ENCODE measurements at places on chromosomes 11 and 22.

DNA sequence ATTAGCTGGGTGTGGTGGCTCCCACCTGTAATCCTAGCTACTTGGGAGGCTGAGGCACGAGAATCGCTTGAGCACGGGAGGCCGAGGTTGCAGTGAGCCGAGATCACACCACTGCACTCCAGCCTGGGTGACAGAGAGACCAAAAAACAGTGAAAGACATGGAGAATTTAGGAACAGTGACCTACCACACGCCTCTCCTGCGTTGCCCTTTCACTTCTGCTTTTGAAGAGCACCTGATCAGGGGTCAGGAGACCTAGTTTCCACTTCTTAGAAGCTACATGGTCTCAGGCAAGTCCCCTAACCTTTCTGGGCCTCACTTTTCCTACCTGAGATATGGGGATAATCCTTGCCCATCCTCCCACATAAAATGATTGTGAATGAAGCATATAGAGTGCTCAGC, 12.2 kb downstream of the SLC35C1 start:
- peak; percentile 73 for DNase-seq

- DNase-seq, result no peak
Measured at GRCh38 chr11:44308923-44309477, 939 bp downstream of the ALX4 start.

GRCh38 chr11:118659953-118660680, 19.3 kb downstream of the TREH start:
- DNase-seq, result no peak

DNA sequence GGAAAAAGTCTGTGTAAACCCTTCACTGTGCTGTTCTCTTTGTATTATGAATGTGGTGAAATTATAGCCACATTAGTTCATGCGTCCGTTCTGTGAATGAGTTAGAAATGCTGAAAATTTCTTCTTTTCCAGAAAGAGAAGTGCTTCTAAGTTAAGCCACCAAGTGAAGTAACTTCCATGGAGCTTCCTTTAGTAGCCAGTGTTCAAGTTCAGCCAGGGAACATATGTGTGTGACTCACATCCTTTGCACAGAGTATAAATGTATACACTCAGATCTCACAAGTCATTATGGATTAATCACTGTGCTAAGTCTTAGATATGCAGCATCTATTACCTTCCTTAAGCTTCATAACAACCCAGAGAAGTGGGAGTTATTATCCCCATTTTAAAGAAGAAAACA, 3.1 kb upstream of the MMP8 start:
- DNase-seq, result no peak

- no peak for DNase-seq
Measured at GRCh38 chr11:120880498-120881175, 143.3 kb upstream of the TBCEL start.

GRCh38 chr22:16967453-16968217, 40.4 kb downstream of the GAB4 start:
- no peak for DNase-seq

DNA sequence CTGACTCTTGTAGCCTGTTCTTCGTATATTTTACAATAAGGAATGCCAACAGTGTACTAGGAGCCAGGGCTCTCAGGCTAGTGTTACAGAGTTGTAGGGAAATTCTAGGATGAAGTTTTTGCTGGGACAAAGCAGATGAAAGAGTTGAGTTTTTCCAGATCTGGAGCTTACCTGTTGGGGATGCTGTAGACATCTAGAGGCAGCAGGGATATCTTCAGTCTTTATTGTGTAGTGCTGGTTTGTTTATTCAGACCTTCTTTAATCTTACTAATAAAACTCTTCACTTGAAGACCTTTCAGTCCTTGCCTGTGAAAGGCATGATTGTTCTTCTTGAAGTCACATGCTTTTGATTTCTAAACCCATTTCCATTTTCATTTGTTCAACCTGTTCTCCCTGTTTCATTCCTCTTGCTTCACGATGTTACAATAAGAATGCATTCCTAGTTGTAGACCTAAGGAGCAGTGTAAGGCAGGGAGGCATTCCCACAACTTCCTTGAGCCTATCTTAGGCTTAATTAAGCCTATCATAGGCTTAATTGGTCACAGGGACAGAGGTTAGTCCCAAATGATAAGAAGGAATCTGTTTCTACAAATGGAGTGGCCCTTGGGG, 7.9 kb upstream of the SLC37A2 start:
- no peak for DNase-seq

DNA sequence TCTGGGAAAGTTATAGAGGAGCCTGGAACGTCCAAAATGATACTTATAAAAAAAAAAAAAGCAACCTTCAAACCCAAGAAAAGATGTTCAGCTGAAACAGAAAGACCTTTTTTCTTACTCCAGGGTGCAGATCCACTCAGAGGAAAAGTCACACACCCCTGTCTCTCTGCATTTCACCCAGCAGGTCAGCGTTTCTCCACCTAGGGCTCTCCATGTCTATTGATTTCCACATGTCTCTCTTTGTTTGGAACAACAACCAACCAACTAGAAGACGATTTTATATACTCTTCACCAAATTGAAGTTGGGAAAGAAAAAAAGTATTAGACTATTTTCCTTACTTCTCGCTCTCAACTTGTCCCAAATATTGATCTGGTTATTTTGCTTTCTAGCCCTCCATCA, 42.2 kb upstream of the BLID start:
- no peak for DNase-seq

DNA sequence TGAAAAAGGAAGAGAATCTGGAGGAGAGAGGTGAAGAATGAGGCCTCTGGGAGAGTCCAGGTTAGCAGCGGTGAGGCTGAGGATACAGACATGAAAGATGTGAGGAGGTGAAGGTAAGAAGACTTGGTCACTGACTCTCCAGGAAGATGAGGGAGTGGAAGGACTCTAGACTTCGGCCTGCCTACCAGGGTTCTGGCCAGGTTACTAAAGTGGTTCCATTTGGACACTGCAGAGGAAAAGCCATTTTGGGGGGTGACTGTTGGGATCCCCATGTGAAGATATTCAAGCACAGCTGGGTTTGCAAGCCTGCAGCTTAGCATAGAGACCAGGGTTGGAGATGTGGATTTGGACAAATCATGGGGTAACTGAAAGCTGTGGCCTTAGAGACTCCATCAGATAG, 7.8 kb downstream of the DCHS1 start:
- DNase-seq, result no peak

DNA sequence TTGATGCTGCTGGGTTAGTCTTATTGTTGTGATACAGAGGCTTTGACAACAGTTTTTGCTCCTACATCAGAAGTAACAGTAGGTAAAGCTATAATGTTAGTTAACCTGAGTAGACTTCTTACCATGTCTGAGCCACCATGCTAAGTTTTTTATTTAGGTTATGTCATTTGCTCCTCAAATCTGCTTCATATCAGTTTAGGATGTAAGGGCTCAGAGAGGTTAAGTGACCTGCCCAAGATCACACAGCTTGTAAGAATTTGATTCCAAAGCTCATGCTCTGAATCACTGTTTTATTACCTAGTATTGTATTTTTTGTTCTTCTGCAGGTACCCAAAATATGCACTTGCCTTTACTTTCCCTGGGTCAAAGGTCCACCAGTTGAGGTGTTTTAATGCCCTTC, 161.7 kb downstream of the COMMD9 start:
- no peak for DNase-seq

DNA sequence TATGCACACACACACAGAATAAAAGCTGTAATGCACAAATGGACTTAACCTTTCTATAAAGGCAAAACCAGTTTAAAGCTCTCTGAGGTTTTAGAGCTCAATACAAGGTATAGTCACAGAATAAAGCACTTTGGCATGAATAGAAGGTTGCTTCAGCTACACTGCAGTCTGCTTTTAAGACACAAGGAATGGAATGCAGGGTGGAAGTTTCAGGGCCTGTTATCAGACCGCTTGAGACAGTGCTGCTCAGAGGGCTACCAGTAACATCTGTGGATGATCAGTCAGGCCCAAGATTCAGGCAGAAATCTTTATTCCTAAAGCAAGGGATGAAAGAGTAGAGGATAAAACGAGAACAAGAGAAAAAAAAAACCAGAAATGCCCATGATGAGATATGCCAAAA, 46.7 kb downstream of the CD44 start:
- no peak for DNase-seq

DNA sequence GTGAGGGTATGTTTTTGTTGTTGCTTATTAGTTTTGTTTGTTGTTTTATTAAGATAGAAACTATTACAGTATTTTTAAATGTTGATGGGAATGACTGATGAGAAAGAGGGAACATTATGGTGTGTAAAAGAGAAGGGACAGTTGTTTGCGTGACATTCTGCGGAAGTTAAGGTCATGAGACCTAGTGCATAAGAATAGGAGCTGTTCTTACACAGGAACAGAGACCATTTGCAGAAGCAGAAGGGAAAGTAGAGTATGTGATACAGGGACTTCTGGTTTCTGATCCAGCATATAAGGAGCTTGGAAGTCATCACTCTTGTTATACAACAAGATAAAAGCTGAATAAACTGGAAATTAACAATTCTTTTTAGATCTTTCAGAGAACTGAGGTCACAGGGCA, 299.2 kb upstream of the API5 start:
- no peak for DNase-seq

DNA sequence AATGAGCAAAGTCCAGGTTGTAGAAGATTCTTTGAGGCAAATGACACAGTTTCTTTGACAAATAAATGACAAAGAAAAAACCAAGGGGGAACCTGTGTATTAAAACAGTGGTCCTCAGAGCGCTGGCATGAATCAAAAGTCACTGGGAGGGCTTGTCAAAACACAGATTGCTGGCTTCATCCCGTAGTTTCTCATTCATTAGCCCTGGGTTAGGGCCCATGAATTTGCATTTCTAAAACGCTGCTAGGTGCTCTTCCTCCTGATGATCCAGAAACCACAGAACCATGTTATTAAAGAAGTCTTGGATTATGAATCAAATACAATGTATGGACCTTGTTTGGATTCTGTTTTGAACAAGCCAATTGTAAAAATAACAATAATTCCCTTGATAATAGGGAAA, 92.7 kb downstream of the YAP1 start:
- no peak for DNase-seq

- DNase-seq, result peak; percentile 13
Measured at GRCh38 chr11:86676533-86677154, 4.2 kb upstream of the ME3 start.

DNA sequence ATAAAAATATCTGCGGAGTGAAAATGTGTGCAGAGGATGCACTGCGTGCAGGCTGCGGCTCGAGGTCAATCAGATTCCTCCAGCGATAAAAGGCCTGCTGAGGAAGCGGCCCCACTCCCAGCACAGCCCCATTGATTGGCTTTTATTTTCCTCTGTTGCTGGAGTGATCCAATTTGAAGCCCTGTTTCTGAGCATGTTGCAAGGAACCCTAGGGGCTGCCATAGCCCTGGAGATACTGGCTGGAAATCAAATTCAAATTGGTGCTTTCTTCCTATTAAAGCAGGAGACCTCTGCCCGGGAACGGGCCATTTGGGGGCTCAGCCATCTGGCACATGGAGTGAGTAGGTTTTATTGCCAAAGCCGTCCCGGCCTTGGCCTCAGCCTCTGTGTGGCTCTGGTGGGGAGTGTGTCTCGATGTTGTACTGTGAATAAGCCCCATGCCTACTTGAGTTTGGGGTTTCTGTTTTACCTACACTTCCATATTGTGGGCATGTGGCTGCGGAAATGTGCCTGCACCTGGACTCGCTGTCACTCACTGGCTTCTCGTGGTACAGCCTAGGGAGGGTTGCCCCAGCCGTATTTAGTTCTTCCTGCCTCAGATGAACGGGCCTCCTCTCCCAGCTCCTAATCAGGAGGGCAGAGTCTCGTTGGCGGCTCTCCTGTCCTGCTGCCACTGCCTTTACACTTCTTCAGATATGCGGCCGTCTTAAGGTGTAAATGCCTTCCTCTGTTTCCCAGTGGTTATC, 25.6 kb downstream of the PARVB start:
- DNase-seq, result no peak

DNA sequence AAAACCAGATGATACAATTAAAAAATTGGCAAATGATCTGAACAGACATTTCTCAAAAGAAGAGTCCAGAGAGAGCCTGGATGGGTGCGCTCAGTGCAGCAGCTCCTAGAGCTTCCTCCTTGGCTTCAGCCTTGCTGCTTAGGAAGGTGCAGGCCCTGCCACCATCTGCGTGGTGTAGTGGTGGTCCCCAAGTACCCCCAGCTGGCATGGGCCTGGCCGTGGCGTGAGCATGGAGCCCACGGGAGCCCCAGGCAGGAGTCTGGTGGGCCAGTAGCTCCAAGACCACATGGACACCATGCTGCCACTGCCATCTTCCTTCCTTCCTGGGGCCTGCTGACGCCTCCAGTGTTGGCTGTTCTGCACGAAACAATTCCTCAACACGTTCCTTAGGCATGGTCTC, 20.5 kb downstream of the THY1 start:
- no peak for DNase-seq

DNA sequence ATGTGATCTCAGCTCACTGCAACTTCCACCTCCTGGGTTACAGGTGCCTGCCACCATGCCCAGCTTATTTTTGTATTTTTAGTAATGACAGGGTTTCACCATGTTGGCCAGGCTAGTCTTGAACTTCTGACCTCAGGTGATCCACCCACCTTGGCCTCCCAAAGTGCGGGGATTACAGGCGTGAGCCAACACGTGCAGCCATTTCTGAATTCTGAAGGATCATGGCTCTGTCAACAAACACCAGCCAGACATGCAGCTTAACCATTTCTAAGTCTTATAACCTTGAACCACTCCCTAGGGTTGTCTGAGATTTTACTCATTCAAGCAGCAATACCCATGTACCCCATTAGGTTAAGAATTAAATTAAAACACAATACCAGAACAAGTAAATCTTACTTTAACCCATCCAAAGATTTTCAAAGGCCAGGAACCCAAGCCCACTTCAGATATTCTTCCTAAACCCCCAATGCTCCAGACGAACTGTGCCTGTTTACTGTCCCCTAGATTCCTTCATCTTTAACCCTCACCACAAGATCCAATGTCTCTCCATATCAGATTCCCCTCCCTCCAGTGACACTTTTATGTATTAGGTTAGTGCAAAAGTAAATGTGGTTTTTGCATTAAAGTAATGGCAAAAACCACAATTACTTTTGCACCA, 4.0 kb downstream of the RPS13 start:
- DNase-seq, result no peak

- DNase-seq, result peak; percentile 20
Measured at GRCh38 chr11:75966537-75967287, 151.7 kb downstream of the UVRAG start.

- no peak for DNase-seq
Measured at GRCh38 chr11:109424901-109425300, 2.9 kb downstream of the C11orf87 start.

DNA sequence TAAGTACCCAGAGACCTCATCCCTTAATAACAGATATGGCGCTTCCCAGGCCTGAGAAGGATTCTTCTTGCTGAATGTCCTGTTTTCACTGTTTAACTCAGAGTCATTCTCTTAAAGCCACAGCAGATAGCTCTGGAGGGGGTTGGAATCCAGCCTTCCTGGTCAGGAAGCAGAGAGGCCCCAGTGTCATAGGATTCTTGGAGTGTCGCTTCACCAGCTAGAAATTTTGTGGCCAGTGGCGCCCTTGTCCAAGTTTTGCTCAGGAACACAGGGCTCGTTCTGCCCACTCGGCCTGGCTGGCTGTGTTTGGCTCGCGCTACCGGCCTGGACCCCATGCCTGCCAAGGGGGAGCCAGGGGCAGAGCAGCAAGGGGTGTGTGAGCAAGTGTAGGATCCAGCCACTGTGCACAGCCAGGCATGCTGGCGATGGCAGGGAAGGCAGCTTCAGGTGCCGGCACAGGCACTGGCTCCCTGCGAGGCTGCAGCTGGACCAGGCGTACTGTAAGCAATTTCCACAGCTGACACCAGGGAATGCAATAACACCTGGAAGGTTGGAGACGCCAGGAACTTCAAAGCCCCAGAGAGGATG, 214.8 kb upstream of the SESN3 start:
- no peak for DNase-seq
